ENCODE measurements at places on chromosomes 1 and 21.

GRCh38 chr1:117555806-117556205, 50.0 kb upstream of the TENT5C start:
- no peak for DNase-seq

GRCh38 chr1:247656221-247656875, 23.2 kb downstream of the OR13G1 start:
- no peak for DNase-seq

- DNase-seq, result no peak
Observed at GRCh38 chr1:4060850-4061249, 160.8 kb upstream of the C1orf174 start.

DNA sequence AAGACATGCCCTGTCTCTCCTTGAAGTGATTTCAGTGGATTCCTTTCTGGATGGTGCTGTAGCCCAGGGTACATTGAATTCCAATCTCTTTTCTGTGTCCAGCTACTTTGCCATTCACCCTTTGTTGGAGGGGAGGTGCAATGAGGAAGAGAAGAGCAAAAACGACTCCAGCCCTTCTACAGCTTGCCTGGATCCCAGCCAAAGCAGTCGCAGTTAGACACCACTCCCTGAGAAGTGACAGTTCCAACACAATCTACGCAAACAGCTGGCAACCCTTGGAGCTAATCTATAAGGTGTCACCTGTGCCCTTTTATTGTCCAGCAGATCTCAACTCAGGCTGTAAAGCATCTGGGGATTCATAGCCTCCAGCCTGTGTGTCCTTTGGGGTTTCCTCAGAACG, 4.6 kb downstream of the CD244 start:
- DNase-seq, result no peak

DNA sequence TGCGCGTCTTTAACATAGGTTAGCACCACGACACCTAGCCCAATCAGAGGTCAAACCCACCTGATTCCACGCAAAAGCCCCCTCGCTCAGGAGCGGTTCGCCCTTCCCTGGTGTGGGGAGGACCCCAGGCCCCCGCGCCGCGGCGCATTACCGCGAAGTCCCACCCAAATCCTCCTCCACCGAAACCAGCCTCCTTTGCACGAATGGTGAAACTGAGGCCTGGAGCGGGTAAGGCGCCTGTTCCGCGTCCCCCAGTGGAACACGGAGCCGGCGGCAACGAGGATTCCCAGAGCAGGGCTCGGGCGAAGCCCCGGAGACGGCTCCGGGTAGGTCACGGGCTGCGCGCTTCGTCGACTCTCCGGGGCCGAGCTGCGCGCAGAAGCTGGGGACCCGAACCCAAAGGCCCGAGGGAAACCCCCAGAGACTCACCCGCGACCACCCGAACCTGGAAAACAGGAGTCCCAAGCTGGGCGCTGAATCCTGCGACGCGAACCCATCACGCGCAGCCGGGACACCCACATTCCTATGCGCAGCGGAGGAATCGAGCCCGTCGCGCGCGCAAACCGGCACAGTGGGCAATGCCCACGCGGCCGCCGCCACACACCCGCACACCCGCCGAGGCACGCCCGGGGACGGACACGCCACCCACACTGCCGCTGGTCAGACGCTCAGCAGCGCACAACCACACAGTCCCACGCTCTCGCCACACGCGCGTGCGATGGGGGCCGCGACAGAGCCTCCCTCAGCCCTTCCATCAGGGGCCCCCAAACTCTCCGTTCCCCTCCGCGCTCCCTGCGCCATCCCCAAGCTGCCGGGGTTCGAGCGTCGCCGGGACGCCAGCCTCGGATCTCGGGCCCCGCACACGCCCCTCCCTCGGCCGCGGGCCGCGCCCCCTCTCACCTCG, 507 bp downstream of the GLIS1 start:
- no peak for DNase-seq

DNA sequence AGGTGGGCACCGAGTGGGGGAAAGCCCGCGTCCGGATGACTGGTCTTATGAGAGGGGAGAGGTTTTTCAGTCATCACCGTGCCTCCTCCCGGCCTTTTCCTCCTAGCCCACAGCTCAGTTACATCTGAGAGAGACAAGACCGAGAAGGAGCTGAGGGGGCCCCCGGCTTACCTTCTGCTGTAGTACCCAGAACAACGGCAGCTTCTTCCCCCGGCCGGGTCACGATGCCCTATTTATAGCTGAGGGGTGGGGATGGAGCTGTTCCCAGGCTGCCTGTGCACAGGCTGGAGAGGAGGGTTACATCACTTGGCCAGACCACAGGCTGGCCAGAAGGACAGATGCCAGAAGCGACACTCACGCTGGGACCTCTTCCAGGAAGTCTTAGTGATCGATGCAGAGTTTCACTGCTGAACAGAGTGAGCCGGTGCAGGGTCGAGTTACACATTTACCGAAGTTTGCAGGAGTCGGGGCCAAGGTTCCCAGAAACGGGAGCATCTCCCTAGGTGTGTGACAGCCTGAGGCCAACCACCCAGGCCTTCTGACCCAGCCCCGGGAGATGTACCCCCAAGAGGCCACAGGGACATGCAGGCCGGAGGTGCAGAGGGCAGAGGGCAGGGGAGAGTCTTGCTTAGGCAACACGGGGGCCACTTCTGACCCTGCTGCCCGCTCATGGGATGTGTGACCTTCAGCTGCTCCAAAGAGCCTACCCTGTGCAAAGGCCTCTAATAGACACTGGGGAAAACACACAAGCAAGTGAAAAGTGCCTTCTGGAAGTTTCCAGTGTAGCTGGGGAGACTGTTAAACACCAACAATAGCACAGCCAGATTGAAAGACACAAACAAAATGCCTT, at the start of gene AGT:
Gene AGT (minus strand): TSS at position 208 of the 850 bp plus-strand sequence. CDS start 3,299 bp downstream, outside the sequence.
- no peak for DNase-seq

DNA sequence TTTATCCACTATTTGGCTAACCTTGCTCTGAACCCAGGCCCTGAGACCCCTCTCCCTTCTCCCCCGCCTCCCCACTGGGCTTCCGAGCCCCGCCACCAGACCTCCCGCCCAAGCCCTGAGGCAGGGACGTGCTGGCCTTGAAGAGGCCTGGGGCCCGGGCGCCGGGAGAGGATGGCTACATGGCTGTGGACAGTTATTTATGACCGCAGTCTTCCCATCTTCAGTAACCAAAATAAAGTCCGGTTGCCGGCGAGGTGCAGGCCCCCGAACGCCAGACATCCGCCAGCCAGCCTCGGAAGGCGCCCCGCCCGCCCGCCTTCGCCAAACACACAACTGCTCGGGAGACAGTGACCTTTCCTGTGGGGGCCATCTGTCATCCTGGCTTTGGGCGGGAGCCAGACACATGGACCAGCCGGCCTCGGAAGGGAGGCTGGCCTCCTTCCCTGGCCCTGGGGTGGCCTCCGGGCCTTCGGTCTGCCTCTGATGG, 69.0 kb downstream of the DHRS3 start:
- no peak for DNase-seq

DNA sequence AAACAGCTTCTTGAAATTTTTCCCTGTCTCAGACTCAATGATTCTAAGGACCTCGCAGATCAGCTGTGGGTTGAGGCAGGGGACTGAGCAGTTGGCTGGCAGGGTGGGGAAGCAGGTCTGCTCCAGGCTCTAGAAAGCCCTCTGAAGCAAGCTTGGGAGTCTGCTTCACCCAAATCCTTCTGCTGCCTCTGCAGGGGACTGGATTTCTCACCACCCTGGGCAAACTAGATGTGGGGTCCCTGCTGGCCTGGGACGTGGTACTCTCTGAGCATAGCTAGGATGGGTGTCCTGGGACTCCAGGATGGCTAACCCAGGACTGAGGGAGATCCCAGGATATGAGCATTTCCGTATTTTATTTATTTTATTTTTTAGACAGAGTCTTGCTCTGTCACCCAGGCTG, 89.3 kb downstream of the LAMC2 start:
- no peak for DNase-seq

GRCh38 chr1:234584926-234585325, 25.1 kb downstream of the IRF2BP2 start:
- no peak for DNase-seq

- no peak for DNase-seq
Observed at GRCh38 chr1:169326261-169326955, 41.2 kb downstream of the NME7 start.

DNA sequence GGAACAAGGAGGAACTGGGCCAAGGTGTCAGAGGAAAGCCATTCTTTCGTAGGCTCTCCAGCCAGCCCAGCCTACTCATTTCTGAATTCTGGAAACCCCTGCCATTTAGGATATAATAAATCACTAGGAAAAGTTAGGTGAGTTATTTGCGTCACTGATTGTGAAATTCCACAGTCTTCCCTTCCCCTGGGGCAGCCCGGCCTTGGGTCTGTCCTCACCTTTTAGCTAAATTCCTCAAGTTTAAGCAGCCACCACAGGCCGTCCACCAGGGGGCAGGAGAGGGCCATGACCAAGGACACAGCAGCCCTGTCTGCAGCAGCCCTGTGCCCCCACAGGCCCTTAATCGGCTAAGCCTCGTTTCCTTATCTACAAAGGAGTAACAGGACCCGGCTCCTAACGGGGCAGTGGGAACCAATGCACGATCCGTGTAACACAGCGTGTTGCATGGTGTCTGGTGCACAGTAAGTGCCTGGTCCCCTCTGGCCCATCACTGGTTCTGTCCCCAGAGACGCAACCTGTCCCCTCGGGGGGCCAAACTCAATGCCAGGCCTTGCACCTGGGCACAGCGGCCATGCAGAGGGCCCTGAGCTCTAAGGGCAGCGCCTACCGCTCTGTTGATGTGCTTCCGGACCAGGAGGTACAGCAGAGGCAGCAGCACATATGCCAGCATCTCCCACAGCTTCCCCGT, 18.1 kb downstream of the GPR157 start:
- peak; percentile 69 for DNase-seq

DNA sequence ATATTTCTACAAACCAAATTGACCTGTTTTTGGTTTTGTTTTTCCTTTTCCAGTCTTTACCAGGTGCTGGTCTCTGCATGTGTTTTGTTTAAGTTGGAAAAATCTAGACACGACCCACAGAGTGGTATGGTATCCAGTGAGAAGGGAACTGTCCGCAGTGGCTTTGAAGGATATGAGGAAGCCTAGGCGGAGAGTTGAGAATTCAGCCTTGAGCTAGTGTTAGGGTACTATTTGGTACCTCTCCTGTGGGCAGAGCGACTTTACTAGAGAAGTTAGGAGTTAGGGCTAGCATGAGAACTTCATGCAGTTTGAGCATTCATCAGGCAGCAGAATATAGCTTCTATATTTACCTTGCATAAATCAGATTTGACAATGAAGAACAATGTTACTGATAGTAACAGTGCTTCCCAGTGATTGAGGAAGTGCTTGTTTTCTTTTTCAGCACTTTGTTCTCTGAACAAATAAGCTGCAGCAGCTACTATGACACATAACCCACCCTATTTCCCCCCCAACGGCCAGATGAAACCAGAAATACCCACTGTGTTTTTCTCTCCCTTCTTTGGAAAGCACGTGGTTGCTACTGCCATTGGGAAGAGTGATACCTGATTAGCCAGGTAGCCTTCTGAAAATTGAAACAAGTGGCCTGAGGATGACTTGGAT, 19.0 kb downstream of the MRPS6 start:
- DNase-seq, result no peak

GRCh38 chr1:110643879-110644472, 30.8 kb downstream of the KCNA3 start:
- DNase-seq, result no peak

DNA sequence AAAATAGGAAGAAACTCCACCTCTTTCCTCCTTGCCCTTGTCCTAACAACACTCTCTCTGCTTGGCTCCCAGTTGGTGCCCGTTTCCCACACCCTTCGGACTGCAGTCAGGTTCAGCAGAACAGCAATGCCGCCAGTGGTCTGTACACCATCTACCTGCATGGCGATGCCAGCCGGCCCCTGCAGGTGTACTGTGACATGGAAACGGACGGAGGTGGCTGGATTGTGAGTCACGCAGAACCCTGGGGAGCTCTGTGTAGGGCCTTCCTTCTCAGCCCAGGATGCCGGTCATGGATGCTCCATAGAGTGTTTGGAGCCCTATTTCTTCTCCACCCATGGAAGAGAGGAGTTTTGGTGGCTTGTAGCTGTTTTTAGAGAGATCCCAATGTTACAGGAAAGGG, 60.9 kb downstream of the TNN start:
- no peak for DNase-seq

DNA sequence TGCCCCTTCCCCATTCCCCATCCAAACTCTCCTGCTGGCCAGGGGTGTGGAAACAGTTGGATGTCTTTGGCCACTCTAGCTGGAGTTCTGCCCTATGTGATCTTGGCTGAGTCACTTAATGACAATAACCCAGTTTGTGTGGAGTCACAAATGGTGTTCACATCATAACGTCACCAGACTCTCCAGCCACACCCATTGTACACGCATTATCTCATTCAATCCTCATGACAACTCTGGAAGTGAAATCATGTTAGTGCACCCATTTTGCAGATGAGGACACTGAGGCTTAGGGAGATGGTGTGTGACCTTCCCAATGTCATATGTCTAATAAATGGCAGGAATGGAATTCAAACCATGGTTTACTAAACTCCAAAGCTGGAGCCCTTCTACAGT, 1.2 kb upstream of the CDA start:
- no peak for DNase-seq

GRCh38 chr1:43600033-43601020, 49.6 kb upstream of the KDM4A start:
- no peak for DNase-seq

GRCh38 chr1:58548371-58548770, 1.8 kb upstream of the OMA1 start:
- no peak for DNase-seq

DNA sequence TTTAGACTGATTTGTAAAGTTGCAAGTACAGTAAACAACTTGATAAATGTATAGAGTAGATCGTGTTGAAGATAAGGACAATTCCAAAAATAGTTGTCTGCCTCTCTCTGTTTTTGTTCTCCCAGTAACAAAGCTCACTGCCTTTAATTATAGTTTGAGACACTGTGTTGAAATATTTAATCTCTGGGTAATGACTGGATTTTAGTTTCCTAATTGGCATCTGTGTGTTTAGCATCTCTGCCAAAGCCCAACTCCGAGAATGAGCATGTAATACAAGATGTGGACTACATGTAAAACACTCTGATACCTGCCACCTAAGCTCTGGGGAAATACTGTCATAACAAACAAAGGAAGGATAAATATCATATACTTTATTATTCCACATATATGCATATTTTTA, 27.7 kb upstream of the SDE2 start:
- DNase-seq, result no peak

- DNase-seq, result no peak
Observed at GRCh38 chr1:211336161-211336560, 9.5 kb downstream of the TRAF5 start.

GRCh38 chr1:230218667-230219066, 151.6 kb downstream of the GALNT2 start:
- DNase-seq, result no peak

DNA sequence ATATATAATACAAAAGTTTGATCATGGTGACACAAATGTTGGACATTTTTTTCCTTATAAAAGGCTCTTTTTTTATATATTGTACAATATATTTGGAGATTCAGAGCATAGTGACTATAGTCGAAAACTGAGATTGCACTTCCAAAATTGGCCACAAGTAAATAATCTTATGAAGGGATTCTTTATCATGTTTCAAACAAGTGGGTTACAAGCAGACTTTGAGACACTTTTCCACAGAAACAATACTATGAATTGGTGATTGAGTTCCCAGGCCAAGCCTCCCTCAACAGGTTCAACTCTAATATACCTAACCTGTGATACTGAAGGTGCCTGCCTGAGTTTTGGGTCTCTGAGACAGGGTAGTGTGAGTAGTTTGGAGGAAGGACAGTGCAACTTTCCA, 13.8 kb downstream of the LEPR start:
- no peak for DNase-seq

Data from stimulated activated CD4-positive, alpha-beta T cell treated with anti-CD3 and anti-CD28 coated beads, Interleukin-12 subunit alpha, Interleukin-12 subunit beta, amount 100 ng/mL, for 24 hours (primary cell).